ENCODE measurements at places on chromosomes 5 and 9.

- no peak for DNase-seq
Observed at GRCh38 chr9:8783941-8784340, 984.4 kb upstream of the DMAC1 start.

DNA sequence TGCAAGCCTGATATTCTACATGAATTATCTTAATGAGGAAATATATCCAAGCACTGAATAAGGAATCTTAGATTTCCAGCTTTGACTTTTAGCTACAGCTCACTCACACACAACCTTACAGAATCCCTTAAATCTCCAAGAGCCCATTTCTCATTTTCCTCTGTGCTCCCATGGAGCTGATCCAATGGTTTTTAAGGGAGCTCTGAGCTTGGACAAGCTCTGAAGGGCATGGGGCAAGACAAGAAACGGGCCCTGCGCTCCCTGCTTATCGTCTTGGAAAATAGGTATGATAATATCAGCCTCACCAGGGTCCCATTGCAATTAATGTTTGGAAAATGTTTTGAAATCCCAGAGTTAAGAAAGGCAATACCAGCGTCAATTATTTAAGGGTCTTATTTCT, 1021.7 kb downstream of the NR2F1-AS1 start:
- DNase-seq: no peak

DNA sequence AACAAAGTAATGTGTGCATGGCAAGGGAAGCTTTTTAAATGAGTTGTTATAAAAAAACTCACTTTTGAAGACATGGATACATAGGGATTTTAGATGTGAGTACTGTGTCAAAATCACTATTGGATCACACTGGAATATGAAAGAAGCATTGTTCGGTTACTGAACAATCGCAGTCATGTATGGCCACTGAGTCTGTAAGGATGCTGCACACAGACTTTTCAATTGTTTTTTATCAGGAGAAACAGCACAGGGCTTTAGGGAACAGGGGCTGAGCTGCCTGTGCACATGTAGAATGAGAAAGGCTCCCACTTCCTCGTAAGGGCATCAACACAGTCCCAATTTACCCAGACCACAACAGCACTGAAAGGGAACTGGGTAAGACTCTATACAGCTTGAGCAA, 1333.9 kb upstream of the DMAC1 start:
- DNase-seq: no peak

DNA sequence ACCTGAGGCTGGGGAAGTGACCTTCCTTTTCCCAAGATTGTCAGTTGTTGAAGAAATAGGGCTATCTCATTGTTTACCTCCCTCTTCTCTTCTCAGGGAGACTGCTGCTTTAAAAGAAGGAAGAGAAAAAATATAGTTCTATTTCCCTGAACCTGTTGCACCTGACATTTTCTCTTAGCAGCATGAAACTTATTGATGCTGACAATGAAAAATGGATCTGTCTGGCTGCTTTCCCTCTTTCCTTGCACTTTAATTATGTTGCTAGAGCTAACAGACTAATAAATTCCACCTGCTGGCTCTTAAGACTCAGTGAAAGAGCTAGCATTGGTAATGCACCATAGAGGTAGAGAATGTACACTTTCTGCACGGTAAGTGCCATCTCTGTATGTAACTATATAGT, 6.2 kb upstream of the CKMT2 start:
- no peak for DNase-seq

DNA sequence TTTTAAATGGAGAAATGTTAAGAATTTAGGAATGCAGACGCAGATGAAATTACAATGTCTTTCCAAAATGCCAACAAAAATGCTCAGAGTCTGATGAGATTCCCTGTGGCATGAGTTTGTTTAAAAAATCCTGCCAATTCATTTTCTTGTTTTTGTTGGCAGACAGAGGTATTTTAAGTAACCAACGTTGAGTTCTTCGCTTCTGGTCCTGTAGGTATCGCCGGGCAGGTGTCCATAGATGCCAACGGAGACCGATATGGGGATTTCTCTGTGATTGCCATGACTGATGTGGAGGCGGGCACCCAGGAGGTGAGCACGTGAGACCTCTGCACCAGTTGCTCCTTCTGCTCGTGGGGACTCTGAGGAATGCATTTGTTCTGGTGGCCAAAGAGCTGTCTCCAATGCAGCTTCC, 69.4 kb downstream of the NPR3 start:
- DNase-seq: no peak

DNA sequence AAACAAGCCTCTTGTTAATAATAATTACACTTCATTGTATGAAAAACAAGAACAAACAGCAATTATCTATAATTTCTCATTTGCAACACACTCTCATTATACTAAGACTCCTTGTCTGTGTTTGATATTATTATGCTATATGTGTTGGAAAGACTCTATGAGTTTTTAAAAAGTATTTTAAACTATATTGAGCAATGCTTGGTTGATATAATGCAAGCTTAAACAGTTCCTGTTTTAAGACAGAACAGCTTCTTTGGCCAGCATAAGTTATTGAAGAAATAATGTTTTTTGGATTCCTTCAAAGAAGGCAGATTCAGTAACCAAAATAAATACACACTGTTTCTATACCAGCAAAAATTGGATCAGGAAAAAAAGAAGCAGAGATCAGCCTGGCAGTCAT, 871.4 kb downstream of the MAT2B start:
- no peak for DNase-seq

- DNase-seq: no peak
Observed at GRCh38 chr5:102628441-102629175, 126.5 kb upstream of the PAM start.

DNA sequence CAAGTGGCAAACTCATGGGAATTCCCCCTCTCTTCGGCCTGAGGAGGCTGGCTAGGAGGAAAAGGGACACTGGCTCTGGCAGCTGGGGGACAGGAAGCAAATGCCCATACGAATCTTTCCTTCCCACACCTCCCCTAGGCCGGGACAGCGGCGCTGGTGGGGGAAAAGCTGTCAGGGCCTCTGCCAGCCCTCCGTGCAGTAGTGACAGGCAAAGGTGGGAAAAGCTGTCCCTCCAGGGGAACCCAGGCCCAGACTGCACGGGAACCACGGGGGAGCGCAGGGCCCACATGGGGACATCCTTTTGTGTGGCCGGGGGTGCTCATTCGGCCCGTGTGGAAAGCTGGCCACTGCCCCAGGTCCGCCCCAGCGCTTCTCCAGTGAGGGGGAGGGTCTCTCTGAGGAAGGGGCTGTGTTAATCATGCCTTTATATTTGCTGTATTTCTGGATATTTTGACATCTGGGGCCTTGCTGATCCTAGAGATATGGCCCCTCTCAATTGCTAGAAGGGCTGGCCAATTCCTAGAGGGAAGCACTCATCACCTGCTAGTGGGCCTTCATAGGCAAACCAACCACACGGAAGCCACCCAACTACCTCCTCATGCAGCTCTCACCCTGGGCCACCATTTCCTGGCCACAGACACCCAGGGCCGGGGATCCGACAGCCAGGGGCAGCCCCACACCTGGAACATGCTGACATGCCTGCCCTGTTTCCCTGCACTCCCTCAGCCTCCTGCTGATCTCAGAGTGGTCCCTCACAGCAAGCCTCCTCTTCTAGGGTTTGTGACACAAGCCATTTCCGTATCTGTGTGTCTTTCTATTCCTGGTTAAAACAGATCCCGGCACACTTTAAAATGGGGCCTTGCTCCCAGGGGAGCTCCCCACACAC, 138.8 kb downstream of the ROR2 start:
- DNase-seq: no peak

GRCh38 chr9:89372230-89372816, 54.0 kb downstream of the SECISBP2 start:
- no peak for DNase-seq

GRCh38 chr5:174176511-174176910, 131.0 kb downstream of the NSG2 start:
- no peak for DNase-seq

DNA sequence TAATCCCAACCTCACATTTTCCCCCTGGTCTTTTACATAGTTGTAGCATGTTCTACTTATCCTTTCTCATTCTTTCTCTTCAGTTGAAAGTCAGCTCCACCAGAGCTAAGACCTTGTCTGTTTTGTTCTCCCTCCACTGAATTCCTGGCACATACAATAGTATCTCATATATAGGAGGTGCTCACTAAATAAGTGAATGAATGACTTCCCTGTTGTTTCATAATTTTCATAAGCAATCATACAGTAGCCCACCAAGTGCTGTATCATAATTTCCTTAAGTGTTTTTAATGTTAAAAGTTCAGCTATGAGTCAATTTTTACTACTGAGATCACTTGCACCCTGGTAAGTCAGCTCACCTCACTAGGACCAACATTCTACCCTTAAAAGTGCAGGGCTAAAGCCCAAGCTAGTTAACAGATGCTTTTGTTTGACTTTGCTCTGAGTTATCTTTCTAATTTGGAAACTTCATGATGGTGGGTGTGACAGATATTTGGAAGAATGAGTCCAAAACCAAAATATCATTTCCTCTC, 27.6 kb downstream of the TMEM245 start:
- DNase-seq: no peak
